ENCODE measurements at places on chromosomes 1 and 21.

DNA sequence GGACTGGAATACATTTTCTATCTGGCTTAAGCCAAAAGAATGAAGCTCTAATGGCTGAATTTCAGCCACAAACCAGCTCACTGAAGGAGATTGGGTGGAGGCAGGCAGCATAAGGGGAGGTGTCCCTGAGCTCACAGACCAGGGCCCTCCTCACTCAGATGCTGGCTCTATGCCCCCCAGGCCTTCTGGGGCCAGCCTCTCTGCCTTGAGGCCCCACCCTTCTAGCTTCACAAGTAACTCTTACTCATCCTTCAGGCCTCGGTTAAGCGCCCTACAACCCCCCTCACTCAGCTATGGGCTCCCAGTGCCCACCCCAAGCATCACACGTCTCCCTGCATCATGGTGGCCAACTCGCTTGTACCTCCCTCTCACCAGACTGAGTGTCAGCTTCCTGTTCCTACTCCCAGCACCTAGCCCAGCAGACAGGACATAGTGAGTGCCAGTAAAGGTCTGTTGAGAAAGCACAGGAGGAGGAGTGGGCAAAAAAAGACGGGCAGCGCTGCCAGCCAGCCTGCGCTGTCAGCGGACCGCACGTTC is 40.8 kb upstream of the GPR157 start:
- no peak for DNase-seq

DNA sequence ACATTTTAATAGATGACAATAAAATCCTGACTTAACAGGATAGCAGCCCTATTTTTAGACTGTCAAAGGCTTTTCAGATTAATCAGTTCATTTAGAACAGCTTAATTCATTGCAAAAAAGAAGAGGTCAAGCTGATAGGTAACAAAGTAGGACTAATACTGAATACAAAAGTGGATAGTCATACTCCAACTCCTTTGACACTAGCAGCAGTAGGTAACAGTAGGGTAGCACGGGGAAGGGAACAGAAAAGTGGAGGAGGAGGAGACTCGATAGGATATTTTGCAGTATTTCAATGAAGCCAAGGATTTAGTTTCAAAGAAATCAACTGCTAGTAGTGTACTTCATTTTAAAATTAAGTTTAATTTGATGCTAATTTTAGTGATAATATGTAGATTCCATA is 51.1 kb downstream of the USP1 start:
- DNase-seq: no peak

DNA sequence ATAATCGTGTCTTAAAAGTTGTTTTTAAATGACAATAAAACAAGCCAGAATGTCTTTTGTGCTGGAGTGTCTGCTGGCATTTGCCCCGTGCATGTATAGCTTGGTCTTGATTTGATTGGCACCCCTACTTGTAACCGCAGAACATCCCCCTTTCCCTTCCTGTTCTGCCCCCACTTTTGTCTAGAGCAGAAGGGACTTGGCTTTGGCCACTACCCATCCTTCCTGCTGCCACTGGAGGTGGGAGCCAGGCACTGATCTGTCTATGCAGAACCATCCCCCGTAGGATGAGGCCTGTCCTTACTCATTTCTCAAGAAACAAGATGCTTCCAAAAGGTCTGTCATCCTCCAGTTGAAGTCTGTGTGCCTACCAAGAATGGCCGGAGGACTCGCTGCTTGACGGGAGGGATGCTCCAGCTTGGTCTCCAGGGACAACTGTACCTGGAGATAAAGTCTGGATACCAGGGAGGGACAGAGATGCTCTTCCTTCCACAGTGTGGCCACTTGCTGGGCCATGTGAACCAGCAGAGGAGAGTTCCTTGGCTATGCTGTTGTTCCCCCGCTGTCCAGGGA is 1.1 kb upstream of the SLC27A3 start:
- DNase-seq: no peak

- no peak for DNase-seq
Observed at GRCh38 chr1:102884238-102884637, 224.1 kb downstream of the COL11A1 start.

DNA sequence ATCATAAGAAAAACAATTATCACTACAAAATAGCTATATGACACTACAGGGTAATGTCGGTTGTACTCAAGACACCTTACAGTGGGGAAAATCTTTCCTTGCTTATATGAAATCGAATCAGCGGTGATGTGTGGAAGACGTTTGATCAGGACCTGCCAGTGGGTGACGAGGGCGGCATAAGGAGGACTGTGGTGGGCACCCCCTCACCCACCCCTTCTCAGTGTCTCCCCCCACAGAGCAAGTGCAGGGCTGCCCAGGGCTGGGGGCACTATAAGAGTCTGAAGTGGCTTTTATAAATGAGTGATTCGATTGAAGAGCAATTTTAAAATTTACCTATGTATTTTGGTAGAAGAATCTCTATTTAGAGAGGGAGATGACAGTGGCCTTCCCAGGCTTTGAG is 35.8 kb downstream of the CRYAA start:
- DNase-seq: no peak

- no peak for DNase-seq
Observed at GRCh38 chr21:35294231-35294898, 245.3 kb upstream of the RUNX1 start.

DNA sequence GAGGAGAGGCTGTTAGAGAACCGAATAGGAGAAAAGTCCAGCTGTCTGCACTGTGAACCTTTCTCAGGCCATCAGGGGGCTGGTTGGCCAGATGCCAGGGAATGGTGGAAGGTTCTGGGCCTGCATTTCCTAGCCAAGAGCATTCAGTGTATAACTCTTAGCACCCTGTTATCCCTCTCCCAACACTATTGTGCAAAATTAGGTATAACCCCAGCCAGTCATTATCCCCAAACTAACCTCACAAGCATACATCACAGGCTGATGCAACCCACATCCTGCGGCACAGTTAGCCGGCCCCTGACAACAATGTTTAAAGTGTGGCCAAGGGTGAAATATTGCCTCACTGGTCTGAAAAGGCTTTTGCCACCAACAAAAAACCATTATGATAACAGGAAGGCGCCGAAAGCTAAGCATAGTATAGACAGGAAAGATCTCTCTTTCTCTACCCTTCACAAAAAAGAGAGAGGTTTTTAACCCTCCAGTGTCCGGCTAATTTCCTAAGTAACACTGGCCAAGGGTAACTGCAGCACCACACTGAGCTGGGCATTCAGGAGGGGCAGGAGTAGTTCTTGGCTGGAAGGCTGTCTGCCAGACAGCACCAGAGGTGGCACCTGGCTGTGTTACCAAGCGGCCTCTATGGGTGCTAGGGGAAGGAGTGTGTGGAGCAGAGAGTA is 77.3 kb upstream of the BCAR3 start:
- DNase-seq: no peak

- DNase-seq: no peak
Observed at GRCh38 chr1:116284819-116285390, 88.1 kb upstream of the ATP1A1 start.

- DNase-seq: no peak
Observed at GRCh38 chr1:20950679-20951078, 163.6 kb upstream of the HP1BP3 start.

DNA sequence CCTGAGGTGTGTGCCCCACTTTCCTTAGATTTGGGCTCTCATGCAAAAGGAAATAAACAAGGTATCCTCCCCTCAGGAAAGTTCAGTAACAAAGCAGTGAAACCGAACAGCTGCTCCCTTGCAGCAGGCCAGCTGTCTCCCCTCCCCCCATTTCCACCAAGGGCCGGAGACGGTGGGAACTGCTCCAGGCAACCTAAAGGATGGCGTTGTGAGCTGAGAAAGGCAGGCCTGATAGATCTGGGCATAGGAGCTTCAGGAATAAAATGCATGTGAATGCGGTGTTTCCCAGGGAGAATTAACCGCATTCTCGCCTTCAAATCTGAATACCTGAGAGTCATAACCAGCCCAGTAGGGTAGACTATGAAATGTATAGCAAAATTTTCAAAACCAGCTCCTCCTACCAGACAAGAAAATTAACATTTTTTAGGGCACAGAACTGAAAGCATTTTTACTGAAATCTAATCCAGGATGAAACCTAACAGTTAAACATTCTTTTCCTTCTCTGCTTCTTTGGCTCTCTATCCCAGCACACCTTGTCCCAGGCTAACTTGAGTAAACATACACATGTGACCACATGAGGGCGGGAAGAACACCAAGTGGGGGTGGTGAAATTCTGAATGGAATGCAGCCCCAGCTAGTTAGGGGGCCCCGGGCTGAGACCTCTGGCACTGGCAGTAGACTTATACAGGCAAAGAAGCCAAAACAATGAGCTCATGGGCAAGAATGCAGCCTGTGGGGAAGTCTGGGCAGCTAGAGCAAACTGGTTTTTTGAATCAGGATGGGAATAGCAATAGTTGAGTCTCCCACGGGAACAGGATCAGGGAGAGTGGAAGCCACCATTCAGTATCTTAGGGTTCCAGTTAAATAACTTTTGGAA is 11.5 kb downstream of the MCL1 start:
- DNase-seq: peak; percentile 41

GRCh38 chr1:203055161-203055799 is 29.0 kb downstream of the PPFIA4 start:
- no peak for DNase-seq

- no peak for DNase-seq
Observed at GRCh38 chr1:198179556-198179981, 22.8 kb downstream of the NEK7 start.

DNA sequence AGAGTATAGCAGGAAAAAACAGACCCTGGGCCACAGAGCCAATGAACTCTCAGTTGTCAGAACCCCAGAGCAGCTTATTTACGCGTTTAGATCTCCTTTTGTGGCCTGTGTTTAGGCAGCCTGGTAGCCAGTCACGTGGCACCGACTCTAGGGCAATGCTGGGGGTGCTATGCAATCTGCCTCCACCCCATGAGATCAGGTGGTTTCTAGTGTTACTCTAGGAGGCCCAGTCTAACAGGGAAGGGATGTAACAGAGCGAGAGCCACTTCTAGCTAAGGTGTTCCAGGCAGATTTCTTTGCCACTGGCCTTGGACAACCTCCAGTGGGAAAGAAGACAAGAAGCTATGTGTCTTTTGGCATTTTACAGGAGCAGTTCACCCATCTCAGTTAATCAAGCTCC is 12.0 kb upstream of the A3GALT2 start:
- no peak for DNase-seq

- no peak for DNase-seq
Observed at GRCh38 chr21:35933466-35933865, 126.9 kb downstream of the SETD4 start.

- DNase-seq: no peak
Observed at GRCh38 chr21:42027822-42028765, 17.9 kb upstream of the ZBTB21 start.

GRCh38 chr21:31339721-31340120 is 4.3 kb downstream of the TIAM1 start:
- no peak for DNase-seq

DNA sequence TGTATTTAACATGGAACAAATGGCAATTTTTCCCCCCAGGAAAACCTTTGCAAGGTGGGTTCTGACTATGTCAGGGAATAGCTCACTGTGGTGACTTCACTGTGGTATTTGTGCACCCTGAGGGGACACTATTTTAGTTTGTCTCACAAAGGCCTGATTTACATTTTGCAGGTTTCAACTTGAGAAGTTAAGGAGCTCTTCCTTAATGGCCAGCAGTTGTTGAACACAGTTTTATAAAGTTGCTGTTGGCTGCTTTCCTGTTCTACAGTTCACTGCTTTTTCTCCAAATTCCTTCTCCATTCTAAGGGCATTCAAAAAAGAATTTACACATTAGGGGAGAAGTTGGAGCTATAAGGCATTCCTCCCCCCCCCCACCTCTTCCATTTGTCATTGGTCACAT is 4.6 kb downstream of the LAMC1 start:
- no peak for DNase-seq

- no peak for DNase-seq
Observed at GRCh38 chr1:109877317-109877771, 33.3 kb upstream of the CSF1 start.

GRCh38 chr1:40659649-40659947 is 5.9 kb downstream of the RIMS3 start:
- no peak for DNase-seq

- no peak for DNase-seq
Observed at GRCh38 chr1:40844079-40844478, 18.1 kb downstream of the CITED4 start.

GRCh38 chr21:38979271-38980121 is 173.8 kb downstream of the ETS2 start:
- no peak for DNase-seq

- no peak for DNase-seq
Observed at GRCh38 chr21:46229133-46229922, 754 bp upstream of the LSS start.

GRCh38 chr1:243364330-243364729 is 108.5 kb downstream of the SDCCAG8 start:
- no peak for DNase-seq

DNA sequence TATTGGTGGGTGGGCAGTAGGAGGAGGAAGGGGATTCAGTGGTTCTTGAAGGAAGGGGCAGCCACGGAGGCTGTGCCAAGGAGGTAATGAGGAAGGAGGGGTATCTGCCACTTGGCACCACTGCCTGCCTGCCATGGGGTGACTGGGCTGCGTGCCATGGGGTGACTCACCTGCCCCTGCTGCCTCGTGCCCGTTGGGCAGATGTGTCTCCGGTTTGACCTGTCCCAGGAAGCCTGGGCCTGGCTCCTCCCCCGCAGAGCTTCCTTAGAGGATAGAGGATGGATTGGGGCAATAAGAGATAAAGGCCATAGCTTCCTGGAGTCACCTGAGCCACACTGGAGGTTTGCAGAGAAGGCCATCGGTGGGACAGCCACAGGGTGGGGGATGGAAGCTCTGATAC is 1.7 kb downstream of the PADI3 start:
- no peak for DNase-seq

- DNase-seq: no peak
Observed at GRCh38 chr1:4743978-4744750, 89.8 kb downstream of the AJAP1 start.

- no peak for DNase-seq
Observed at GRCh38 chr1:18632218-18632588, 1.6 kb downstream of the PAX7 start.

DNA sequence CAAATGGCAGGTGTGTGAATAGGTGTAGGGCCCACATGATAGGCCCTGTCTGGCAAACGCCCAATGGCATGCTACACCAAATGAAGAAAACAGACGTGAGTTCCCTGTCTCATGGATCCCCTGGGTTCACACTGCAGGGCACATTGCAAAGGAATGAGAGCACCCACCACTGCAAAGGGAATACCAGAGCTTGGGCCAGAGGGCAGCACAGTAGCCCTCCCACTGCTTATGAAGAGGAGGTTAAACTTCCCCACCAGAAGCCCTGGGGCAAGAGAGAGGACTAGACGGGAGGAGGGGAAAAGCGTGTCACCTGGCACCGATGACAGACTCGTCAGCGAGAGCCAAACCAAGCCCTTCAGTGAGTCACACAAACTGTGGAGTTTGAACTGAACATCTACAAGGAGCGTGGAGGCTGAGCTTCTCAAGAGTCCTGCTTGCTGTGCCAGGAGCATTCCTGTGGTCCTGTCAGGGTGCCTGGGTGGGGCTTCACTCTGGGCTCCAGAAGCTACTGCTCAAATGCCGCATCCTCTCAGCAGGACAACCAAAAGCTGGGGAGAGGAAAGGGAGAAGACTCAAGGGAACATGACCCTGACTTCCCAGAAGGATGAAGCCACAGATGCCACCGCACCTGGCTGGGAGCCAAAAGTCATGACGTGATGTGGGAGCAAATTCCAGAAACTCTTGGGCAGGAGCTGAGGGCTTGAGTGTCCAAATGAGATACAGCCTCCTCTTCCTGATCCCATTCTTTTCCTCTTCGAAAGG is 61.1 kb downstream of the TOMM20 start:
- DNase-seq: peak; percentile 32

Data from activated CD4-positive, alpha-beta T cell treated with anti-CD3 and anti-CD28 coated beads for 4 hours (primary cell).